ENCODE measurements at places on chromosomes 11 and 22. TPM values are rescaled to one million over a fixed set of nuclear protein-coding genes. Genes with fewer than 3 reads are reported as not detected.

Gene CCDC81
- total RNA-seq = not detected

Gene APOL6
- 9.9 TPM for total RNA-seq

Gene TRPM5
- total RNA-seq = not detected

Gene LDHAL6A
- total RNA-seq = not detected

Gene KCNK4
- total RNA-seq = not detected

Gene C22orf42
- not detected for total RNA-seq

- peak; percentile 79 for DNase-seq
These were observed 34.0 kb upstream of the A4GALT start for GRCh38 chr22:42754658-42755057.

GRCh38 chr11:67525275-67525976 is 2.2 kb upstream of the CABP2 start:
- no peak for DNase-seq

- DNase-seq = no peak
These were observed 159.6 kb upstream of the E2F8 start for GRCh38 chr11:19400296-19400695.

- no peak for DNase-seq
These were observed 99.6 kb downstream of the MPPED1 start for GRCh38 chr22:43511276-43511910.

DNA sequence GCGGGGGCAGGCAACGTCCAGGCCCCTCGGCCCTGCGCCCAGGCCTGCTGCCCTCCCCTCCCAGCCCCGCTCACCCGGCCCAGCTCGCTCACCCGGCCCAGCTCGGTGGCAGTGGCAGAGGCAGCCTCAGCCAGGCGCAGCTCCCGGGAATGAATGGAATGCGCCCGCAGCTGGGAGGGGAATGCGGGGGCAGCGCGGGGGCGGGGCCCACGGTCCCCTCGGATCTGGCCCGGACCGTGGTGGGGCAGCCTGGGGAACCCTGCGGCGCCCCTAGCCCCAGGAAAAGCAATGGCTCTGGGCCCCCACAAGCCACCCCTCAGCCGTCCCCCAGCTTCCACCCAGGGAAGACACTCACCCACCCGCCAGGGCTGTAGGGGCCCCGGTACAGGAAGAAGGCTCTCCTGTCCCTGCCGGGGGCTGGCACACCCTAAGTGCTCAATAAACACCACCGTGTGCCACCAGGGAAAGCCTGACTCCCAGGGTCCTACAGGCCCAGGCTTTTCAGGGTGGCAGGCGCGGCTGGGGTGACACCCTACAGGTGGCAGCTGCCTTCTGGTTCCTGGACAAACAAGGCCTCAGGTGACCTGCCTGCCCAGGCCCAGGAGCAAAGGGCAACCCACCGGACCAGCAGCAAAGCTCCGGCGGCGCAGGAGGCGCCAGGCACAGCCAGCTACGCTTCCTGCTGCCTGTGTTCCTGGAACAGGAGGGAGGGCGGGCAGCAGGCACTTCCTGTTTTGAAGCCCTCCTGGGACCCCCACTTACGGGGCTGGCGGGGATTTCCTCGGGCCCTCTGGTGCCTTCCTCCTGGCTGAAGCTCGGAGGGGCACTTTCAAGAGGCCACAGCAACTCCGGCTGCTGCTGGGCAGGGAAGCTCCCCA is 13.8 kb downstream of the PLXNB2 start:
- no peak for DNase-seq

DNA sequence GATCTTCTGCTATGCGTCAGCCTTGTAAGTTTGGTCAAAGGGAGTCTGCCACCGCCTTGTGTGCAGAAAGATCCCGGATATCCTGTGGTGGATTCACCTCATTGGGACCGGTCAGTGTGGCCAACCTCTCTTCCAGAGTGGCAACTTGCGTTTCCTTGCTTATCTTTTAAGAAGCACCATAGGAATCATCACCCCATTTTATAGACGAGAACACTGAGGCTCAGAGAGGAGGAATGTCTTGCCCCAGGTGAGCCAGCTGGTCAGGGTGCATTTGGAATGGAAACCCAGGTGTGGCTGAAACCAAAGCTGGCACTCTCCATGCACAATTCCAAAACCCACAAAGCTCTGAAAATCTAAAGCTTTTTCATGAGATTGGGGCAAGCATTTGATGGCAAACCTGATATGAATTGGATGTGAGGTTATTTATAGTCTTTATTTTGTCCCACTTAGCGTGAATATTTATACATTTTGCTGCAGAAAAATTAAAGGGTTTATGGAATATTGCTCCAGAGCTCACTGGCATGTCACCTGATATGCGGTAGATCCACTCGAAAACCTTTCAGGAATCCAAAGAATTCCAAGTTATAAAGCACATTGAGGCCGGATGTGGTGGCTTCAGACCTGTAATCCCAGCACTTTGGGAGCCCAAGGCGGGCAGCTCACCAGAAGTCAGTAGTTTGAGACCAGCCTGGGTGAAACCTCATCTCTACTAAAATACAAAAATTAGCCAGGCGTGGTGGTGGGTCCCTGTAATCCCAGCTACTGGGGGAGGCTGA is 12.1 kb upstream of the EIF3D start:
- no peak for DNase-seq

- DNase-seq = no peak
These were observed 45.8 kb downstream of the HEPHL1 start for GRCh38 chr11:94066901-94067429.

- DNase-seq = no peak
These were observed 27.4 kb downstream of the OPCML start for GRCh38 chr11:133504906-133505305.

- no peak for DNase-seq
These were observed 559.7 kb downstream of the BRD1 start for GRCh38 chr22:49267996-49268395.

DNA sequence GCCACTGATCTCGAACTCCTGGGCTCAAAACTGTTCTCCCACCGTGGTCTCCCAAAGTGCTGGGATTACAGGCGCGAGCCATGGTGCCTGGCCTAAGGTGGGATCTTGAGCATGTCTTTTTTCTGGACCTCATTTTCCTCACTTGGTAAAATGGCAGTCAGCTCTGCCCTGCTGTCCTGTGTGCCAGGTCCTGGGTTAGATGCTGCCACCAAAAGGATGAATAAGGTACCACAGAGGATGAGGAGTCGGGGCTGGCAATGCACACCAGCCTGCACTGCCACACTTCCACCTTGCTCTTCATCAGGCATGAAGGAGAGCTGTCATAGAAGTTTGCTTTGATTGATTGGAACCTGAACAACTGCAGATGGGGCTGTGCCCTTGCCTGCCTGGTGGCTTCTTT is 32.3 kb downstream of the ACO2 start:
- no peak for DNase-seq

GRCh38 chr11:45665933-45666647 is 668 bp upstream of the CHST1 start:
- no peak for DNase-seq

- no peak for DNase-seq
These were observed 8.8 kb downstream of the RRAS2 start for GRCh38 chr11:14350215-14350614.

Data from MG63 (cell line).